Motor neuron (in vitro differentiated cells): ENCODE measurements at places on chromosomes 3 and 15. TPM values are rescaled to one million over a fixed set of nuclear protein-coding genes. Genes with fewer than 3 reads are reported as not detected.

GRCh38 chr3:87495938-87496337 is 219.6 kb upstream of the POU1F1 start:
- no peak for ATAC-seq

SYNM gene
- total RNA-seq, result 5.5 and 6.2 TPM in 2 replicates

DNA sequence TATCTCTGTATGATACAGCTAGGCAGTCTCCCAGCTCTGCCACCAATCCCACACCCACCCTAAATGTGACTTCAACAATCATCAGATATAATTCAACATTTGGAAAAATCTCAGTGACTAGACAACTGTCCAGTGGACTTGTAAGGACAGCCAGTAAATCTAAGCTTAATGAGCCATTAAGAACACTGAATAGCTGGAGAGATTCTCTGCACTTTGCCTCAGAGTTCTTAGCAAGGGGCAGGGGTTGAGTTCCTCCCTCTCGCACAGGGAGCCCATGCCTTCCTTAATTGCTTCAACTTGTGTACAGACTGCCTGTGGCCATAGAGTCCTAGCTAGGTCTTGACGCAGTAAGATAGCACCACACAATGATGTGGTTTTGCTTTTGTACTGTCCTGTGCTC is 15.6 kb downstream of the MEX3B start:
- ATAC-seq, result no peak

CD200R1 gene
- not detected in 2 replicates for total RNA-seq

SI gene
- not detected in 2 replicates for total RNA-seq

GRK7 gene
- total RNA-seq, result 0.10 and 0.19 TPM in 2 replicates

GRCh38 chr3:73056014-73056844 is 5.2 kb upstream of the EBLN2 start:
- ATAC-seq, result no peak

DNA sequence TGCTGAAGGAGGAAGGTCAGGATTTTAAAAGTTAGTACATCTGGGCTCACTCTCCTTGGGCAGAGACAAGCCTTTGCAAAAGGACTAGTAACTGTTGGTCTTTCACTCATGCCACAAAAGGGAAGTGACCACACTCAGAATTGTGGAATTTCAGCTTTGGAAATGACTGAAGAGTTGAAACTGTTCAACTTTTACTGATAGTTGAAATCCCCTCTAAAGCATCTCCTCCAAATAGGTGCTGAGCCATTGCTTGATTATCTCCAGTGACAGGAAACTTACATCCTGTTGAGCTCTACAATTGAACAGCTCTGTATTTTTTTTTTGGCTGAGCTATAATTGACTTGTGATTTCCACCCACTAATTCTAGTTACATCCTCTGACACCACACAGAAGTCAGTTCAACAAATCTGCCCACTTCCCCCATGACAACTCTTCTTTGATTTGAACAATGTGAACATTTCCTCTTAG is 254.8 kb upstream of the TPRG1 start:
- no peak for ATAC-seq

KIF7 gene
- total RNA-seq, result 4.9 and 5.6 TPM in 2 replicates

C3orf85 gene
- not detected in 2 replicates for total RNA-seq

- no peak for ATAC-seq
These were observed 229.4 kb upstream of the CTNNB1 start for GRCh38 chr3:40969756-40970466.

GRCh38 chr15:32956711-32957110 is 237.8 kb downstream of the FMN1 start:
- no peak for ATAC-seq

DNA sequence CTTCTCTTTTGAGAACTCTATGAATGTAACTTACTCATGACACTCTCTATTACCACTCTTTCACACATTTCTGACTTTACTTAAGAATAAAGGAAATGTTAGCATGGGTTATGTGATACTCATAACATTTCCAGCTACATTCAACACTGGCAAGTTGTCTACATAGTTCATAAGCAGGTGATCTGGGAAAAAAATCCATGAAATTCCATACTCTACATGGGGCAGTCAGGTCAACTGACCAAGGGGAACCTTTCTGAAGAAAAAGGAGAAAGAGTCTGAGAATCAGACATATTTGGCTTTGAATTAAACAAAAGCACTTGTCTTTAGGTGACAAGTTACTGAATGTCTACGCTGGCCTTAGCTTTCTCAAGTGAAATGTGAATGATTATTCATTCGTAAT is 329.1 kb upstream of the ROBO1 start:
- no peak for ATAC-seq

CELSR3 gene
- 0.97 and 1.1 TPM in 2 replicates for total RNA-seq
